ENCODE measurements at places on chromosomes 4 and X. TPM values are rescaled to one million over a fixed set of nuclear protein-coding genes. Genes with fewer than 3 reads are reported as not detected.

DNA sequence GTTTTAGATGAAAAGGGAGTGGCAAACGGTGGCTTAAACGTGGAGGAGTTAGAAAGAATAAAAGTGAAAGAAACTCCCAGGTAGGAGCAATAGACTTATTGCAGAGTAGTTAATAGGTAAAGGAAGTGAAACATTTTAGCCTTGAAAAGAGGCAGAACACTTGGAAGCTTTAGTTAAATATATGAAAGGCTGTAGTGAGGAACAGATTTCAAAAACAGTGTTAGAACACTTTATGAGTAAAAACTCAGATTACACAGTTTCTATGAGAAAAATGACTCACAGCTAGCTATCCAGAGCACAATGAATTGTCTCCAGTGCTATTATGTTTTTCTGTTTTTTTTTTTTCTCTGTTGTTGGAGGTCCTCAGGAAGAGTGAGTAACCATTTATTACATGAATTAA lies 45.8 kb downstream of the TACR3 start:
- no peak for DNase-seq

KLB gene
- not detected for total RNA-seq

DNA sequence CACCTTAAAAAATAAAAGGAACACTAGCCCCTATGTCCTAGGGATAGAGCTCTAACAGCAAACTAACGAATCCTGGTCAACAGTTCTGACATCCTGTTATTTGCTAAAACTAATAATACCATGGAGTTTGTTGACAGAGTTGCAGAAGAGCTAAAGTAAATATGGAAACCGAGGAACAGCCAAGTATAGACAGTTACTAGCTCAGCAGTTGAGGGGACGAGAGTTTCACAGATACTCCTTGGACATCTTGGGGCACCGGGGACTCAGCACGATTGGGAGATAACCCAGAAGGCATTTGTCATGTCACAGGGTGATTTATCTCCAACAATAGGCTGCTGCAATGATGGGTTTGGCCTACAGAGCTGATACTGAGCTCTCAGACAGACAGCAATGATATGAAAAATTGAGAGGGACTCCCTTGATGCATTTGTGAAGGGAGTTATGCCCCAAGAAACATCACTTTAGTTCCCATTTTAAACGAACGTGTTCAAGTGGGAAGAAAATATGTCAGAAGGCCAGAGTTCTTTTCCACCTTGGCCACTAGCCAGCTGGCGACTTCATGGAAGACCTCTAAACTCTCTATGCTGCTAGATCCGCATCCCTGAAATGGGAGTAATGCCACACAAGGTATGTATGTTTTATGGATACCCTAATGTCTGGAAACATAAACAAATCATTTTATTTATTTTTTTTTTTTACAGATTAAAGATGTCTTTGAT lies 48.6 kb downstream of the TSC22D3 start:
- no peak for DNase-seq

- no peak for DNase-seq
Measured at GRCh38 chr4:32147446-32148085, 1427.4 kb downstream of the PCDH7 start.

- DNase-seq, result no peak
Measured at GRCh38 chr4:140005699-140006098, 148.3 kb downstream of the MAML3 start.

ANKRD17 gene
- 68.5 TPM for total RNA-seq

DOK7 gene
- total RNA-seq, result 16.0 TPM

MGARP gene
- total RNA-seq, result 0.38 TPM

DNA sequence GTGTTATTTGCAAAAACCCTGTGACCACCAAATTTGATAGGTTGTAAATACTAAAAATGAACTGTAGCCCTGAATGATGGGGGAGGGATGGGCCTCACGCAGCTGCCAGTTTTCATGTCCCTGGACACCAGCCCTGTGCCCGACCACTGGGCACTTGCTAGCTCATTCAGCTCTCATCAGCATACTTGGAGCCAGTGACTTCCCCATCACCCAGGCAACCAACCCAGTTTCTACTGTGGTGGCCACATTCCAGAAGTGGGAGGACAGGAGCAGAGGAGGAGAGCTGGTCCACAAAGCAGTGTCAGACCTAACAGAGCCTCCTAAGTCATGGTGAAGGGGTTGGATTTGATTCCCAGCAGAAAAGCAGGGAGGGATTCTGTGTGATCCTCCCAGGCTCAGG lies 128.2 kb downstream of the CPEB2 start:
- no peak for DNase-seq

DNA sequence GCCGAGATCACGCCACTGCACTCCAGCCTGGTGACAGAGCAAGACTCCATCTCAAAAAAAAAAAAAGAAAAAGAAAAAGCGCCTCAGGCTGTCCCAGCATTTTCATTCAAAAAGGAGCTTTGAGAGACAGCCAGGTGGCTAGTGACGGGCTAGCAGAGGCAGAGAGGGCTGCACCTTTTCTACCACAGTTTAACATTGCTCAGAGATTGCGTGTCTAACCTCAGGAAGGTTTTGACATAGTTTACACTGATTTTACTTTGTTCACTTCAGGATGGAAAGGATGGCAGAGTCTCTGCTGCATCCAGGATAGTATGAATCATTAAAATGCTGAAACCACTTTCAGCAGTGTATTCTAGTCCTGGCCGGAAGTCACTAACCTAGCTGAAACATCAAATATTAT lies 28.1 kb downstream of the ZFP42 start:
- DNase-seq, result no peak
